ENCODE measurements at places on chromosomes 12 and 14. TPM values are rescaled to one million over a fixed set of nuclear protein-coding genes. Genes with fewer than 3 reads are reported as not detected.
A peak's percentile ranks its signal among the peaks of the same experiment; 100 is the strongest.

- no peaks in the 10 kb centered on the region for H3K4me1 ChIP-seq
- H3K4me3 ChIP-seq = no peak overlapping the region
- DNase-seq = no peak
Observed at GRCh38 chr14:30191639-30192279, 264.1 kb upstream of the PRKD1 start.

DNA sequence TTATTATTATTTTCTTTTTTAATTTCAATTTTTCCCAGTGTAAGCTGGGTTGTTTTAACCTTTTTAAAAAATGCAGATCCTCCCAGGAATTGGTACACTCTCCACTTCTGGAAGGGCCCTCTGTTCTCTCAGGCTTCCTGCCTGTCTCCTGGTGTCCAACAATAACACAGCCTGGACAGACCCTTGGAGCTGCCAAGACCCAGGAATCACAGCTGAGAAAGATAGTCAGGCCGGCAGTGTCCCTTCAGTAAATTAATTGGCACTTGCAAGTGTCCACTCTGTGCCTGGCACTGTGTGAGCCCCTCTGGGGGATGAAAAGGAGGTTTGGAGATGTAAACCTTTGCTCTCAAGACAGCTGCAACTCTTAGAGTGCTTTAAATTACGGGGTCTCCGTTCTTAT, 113.3 kb downstream of the SMOC1 start:
- no peak overlapping the region for H3K4me3 ChIP-seq
- H3K4me1 ChIP-seq = peaks cover 5% of the 10 kb centered on the region
- no peaks in the 10 kb centered on the region for H3K36me3 ChIP-seq
- H3K27ac ChIP-seq = no peak overlapping the region
- no peaks in the 10 kb centered on the region for H3K27me3 ChIP-seq
- no peak for DNase-seq

PTPRB gene
- 0.14 TPM for polyA plus RNA-seq

DNA sequence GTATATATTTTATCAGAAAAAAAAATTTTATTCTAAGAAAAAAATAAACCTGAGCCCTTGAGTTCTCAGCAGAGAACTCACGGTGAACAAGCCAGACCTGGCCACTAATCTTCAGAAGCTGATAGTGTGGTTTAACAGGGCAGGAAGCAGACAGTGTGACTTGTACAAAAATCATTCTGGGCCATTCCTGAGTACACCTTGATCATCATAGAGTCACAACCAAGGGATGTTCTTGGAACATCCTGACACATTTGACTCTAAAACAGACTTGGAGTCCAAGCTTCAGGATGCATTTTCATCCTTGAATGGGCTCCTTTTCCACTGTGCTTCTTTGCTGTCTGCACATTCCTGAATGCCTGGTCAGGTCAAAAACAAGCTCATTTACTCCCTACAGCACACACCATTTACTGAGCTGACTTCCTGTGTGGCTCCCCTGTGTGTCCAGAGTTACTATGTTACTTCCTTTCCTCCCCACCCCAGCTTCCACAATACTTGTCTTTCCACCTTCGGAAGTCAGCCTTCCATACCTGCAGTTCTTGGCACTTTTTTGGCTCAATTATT, 112.0 kb downstream of the ANO6 start:
- no peaks in the 10 kb centered on the region for H3K36me3 ChIP-seq
- no peak overlapping the region for H3K4me3 ChIP-seq
- H3K27ac ChIP-seq = no peak overlapping the region
- no peaks in the 10 kb centered on the region for H3K27me3 ChIP-seq
- DNase-seq = no peak
- H3K4me1 ChIP-seq = 0 out of 2 replicates have a peak, but pooled peaks cover 1% of the 10 kb centered on the region

MUCL1 gene
- not detected for polyA plus RNA-seq

- no peaks in the 10 kb centered on the region for H3K36me3 ChIP-seq
- H3K27me3 ChIP-seq = no peaks in the 10 kb centered on the region
- no peaks in the 10 kb centered on the region for H3K4me1 ChIP-seq
Observed at GRCh38 chr14:36289954-36290353, 30.5 kb downstream of the MBIP start.

DNA sequence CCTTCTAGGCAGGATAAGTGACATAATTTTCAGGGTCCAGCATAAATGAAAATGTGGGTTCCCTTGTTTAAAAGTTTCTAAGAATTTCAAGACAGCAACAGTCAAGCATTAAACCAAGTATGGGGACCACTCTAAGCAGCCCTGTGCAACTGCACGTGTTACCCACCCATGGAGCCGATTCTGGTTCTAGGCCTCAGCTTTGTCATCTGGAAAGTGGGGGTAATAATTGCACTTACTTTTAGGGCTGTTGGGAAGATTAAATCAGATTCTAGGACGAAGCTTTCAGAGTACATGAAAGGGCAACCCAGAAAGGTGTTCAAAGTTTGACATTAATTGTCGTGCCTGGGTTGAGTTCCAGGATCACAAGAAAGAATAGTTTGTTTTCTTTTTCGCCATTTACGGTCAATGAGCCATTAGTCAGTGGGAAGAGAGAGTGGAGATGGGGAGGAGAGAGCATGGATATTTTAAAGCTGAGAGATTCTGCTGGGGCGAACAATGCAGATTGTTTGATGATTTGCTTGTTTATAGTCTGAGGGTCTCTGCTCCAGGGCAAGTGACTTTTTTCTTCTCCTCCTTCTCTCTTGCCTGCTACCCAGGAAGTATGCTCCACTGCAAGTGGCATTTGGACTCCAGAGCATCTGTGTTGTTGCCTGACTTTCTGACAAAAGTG, 10.7 kb upstream of the PPFIBP1 start:
- no peak for DNase-seq
- H3K27me3 ChIP-seq = no peaks in the 10 kb centered on the region
- H3K36me3 ChIP-seq = no peaks in the 10 kb centered on the region
- no peaks in the 10 kb centered on the region for H3K4me1 ChIP-seq
- H3K4me3 ChIP-seq = no peak overlapping the region
- H3K27ac ChIP-seq = no peak overlapping the region

FICD gene
- 2.2 TPM for polyA plus RNA-seq

DNA sequence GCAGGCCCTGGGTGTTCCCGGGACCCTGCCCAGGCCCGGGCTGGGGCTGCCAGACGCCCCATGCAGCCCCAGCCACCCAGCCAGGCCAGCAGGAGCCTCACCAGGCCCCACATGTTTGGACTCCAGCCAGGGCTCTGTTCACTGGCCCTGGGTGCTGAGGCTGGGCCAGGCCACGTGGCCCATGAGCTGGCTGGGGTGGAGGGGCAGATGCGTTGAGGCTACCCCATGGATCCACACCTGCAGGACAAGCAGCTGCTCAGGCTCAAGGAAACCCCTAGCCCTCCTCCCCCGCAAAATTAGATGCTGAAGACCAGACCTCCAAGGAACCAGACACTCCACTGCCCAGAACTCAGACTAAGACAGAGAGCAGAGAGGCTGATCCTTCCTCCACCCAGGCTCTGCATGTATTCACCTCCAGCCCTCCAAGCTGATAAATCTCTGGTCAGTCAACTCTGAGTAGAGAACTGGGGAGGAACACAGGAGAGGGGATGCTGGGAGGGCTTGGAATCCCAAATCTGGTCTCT, 1.6 kb downstream of the CDH24 start:
- DNase-seq = no peak
- no peaks in the 10 kb centered on the region for H3K27me3 ChIP-seq
- no peak overlapping the region for H3K4me3 ChIP-seq
- H3K4me1 ChIP-seq = no peaks in the 10 kb centered on the region

TRIM9 gene
- polyA plus RNA-seq = 2.4 TPM

- no peaks in the 10 kb centered on the region for H3K27me3 ChIP-seq
- H3K27ac ChIP-seq = no peak overlapping the region
- H3K4me3 ChIP-seq = peak overlapping the region; percentile 40
- peaks cover 14% of the 10 kb centered on the region for H3K4me1 ChIP-seq
- no peak for DNase-seq
Observed at GRCh38 chr12:12714276-12715021, 2.7 kb upstream of the CDKN1B start.

GRCh38 chr12:6340745-6341416, 995 bp downstream of the TNFRSF1A start:
- H3K4me1 ChIP-seq = peaks cover 32% of the 10 kb centered on the region
- H3K4me3 ChIP-seq = peak overlapping the region; percentile 76
- no peaks in the 10 kb centered on the region for H3K27me3 ChIP-seq
- DNase-seq = no peak
- H3K36me3 ChIP-seq = no peaks in the 10 kb centered on the region

DNA sequence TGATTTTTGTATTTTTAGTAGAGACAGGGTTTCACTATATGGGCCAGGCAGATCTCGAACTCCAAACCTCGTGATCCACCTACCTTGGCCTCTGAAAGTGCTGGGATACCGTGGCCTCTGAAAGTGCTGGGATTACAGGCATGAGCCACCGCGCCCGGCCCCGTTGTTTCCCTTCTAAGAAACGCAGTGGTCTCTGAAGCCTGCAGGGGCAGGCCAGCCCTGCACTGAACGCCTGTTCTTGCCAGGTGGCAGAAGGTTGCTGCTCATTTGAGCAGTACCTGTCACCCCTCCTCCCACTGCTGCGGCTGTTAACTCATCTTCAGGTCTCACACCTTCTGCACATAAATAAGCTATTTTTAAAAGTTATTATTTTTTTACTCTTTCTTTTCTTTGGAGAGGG, 24.3 kb downstream of the GPRC5A start:
- no peak for DNase-seq
- no peak overlapping the region for H3K4me3 ChIP-seq
- H3K27me3 ChIP-seq = no peaks in the 10 kb centered on the region
- H3K4me1 ChIP-seq = peaks cover 3% of the 10 kb centered on the region

DNA sequence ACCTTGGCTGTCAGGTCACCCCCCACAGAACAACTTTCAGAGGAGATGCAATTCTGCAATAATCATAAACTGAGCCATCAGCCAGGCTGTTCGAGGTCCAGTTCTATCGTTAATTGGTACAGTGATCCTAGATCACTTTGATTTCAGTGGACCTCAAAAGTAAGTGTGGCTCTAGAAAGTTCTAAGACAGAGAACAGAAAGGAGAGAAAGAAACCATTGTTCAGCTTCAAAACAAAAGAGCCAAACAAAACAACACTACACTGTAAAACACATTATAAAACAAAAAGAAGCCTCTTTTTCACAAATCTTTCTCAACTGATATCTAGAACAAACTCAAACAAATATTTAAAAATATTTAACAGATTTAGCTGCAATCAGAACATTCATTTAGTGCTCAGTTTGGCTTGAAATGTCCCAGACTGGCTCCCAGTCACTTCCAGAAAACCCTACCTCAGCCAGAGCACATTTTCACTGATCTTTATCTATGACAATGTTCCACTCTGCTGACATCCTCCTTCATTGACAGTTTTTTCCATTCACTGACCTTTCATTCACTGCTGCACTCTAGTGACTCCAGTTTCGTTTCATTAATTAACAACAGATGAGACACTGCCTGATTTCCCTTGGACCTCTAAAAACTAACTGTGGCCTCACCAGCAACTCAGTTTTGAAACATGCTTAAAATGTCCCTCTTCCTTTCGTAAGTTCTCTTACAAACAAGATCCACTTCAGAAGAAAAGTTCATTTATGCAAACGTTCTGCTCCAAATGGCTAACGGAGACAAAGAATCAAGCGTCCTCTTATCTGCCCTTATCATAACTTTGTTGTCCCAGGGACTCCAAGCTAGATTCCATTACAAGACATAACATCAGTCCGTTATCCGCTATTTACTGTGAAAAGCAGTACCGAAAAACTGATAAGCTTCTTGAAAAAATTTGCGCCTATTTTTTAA, 56.8 kb downstream of the DUSP16 start:
- H3K4me3 ChIP-seq = no peak overlapping the region
- no peak for DNase-seq
- H3K27me3 ChIP-seq = no peaks in the 10 kb centered on the region
- H3K4me1 ChIP-seq = peaks cover 10% of the 10 kb centered on the region

GRCh38 chr14:72291908-72292688, 359.9 kb downstream of the RGS6 start:
- H3K4me1 ChIP-seq = peaks cover 6% of the 10 kb centered on the region
- H3K27me3 ChIP-seq = no peaks in the 10 kb centered on the region
- H3K36me3 ChIP-seq = no peaks in the 10 kb centered on the region
- DNase-seq = peak; percentile 1

DNA sequence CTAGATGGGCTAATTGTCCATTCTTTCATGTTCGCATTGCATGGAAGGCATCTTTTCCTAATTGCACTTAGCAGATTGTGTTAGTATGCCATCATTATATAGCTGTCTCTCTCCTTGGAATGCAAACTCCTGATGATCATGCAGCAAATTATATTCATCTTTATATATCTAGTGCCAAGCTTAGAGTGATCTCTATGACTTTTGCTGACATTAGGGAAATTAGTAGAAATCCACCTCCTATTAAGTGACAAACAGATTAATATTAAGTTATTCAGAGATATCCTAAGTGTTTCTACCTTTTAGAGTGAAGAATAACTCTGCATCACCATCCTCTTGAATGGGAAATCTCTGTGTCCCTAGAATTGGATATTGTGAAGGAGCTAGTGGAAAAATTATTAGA, 185.6 kb downstream of the FOXG1 start:
- H3K4me3 ChIP-seq = no peak overlapping the region
- no peaks in the 10 kb centered on the region for H3K36me3 ChIP-seq
- no peaks in the 10 kb centered on the region for H3K4me1 ChIP-seq
- no peak overlapping the region for H3K27ac ChIP-seq
- DNase-seq = no peak
- no peaks in the 10 kb centered on the region for H3K27me3 ChIP-seq

GRCh38 chr12:12807970-12808702, 5.0 kb upstream of the DDX47 start:
- no peaks in the 10 kb centered on the region for H3K27me3 ChIP-seq
- no peaks in the 10 kb centered on the region for H3K36me3 ChIP-seq
- H3K4me1 ChIP-seq = no peaks in the 10 kb centered on the region
- no peak overlapping the region for H3K27ac ChIP-seq
- no peak overlapping the region for H3K4me3 ChIP-seq
- no peak for DNase-seq

Data from H1 (cell line).